ENCODE measurements at places on chromosomes 7 and 10. TPM values are rescaled to one million over a fixed set of nuclear protein-coding genes. Genes with fewer than 3 reads are reported as not detected.

DNA sequence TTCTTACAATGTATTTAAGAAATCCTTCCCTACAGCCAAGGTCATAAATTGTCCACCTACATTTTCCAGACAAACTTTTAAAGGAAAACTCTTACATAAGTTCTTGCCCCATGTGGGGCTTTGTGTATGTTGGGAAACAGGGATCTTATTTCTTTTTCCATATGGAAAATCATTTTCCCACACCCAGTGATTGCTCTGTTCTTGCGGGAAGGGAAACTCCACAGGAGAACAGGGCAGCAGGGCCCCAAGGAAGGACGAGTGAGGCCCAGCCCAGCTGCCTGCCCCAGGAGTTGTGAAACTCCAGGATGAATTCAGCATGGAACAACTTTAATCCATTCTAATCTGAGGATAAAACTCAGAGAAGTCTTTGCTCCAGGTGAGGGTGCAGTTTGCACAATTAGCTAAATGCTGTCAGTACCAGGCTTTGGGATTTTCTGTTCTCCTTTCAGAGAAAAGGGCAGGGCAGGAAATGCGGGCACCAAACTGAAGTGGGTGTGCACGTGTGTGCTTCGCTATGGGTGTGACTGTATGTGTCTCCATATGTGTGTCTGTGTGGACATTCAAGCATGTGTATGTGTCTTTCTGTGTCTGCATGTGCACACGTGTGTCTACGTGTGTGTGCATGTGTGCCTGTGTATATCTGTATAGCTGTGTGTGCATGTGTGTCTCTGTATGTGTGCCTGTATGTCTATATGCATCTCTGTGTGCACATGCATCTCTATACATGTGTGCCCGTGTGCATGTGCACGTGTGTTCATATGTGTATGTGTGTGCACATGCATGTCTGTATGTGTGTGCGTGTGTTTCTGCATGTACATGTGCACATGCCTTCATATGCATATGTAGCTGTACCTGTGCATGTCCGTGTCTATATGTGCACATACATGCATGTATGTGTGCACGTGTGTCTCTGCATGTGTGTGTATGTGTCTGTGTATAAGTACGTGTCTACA lies 102.0 kb upstream of the FAM20C start:
- no peak for DNase-seq

- no peak for DNase-seq
These were observed 20.3 kb upstream of the SFRP5 start for GRCh38 chr10:97791824-97792721.

DNA sequence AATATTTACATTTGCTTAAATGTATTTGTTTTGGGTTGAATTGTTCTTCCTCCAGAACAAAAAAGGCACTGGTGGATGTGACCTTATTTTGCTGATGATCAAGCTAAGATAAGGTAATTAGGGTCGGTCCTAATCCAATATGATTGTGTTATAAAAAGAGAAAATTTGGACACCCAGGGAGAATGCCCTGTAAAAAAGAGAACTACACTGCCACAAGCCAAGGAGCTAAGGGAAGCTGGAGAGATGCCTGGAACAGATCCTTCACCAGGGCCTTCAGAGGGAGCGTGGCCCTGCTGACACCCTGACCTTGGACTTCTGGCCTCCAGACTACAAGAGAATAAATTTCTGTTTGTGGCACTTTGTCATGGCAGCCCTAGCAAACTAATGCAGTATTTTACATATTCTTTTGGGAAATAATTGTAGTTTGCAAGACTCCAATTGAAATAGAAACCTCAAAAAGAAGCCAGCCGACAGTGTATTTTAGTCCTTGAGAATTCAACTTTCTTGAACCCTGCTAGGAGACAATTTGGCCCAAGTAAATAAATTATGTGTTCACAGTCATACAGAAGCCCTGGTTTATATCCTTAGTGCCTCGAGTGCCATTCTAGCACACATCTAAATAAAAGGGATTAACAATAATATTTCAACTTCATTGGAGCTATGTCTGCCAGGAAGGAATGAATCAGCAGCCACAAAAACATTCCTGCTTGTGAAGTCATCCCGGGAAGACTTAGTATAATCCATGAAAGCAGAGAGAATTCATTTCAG lies 164.6 kb downstream of the PKD1L1 start:
- DNase-seq: no peak

DNA sequence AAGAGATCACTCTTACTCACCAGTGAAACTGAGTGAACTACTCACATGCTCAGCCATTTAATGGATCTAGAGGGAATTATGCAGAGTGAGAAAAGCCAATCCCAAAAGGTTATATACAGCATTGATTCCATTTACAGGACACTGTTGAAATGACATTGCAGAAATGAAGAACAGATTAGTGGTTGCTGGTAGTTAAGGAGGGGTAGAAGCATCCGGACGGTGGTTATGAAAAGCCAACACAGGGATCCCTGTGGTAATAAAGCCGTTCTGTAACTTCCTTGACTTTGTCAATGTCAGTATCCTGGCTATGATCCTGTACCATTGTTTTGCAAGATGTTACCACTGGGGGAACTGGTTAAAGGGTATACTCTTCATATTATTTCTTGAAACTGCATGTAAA lies 253.4 kb downstream of the USP6NL start:
- DNase-seq: no peak

- no peak for DNase-seq
These were observed 227.6 kb downstream of the HPSE2 start for GRCh38 chr10:99008054-99008453.

DNA sequence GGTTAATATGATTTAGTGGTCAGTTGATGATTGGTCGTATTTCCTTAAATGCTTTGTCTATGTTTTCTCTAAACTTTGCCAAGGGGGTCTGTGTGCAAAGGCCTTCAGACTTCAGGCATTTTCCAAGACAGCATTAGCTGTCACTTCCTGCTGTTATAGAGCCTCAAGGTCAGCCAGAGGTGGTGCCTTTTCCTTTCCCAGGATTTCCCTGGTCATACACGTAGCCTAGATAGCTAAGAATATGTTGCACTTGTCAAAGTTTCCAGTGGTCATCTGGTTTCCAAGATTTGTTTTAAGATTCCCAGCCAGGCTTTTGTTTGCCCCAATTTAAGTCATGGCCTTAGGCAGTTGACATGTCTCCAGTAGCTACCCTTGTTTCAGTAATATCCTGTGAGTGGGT lies 133.2 kb upstream of the IGFBP3 start:
- DNase-seq: no peak

DNA sequence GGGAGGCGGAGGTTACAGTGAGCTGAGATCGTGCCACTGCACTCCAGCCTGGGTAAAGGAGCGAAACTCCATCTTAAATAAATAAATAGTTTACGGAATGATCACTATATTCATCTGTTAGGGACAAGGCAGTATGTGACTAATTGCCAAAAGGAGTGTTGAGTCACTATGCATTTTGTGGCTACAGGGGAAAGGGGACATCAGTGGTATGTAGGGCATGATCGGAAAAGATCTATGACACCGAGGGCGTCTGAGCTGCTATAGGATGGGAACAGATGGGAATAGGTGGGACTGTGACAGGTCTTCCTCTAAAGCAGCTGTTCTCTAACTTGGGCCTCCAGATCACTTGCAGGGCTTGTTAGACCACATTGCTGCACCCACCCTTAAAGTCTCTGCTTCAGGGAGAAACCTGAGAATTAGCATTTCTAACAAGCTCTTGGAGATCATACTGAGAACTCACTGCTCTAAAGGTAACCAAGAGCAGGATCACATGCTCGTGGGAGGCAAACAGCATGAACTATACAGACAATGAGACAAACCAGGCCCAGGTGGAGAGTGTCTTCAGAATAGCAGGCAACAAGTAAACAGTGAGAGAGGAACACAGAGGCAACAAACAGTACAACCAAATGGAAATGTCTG lies 65.1 kb upstream of the ITGA8 start:
- DNase-seq: no peak

DNA sequence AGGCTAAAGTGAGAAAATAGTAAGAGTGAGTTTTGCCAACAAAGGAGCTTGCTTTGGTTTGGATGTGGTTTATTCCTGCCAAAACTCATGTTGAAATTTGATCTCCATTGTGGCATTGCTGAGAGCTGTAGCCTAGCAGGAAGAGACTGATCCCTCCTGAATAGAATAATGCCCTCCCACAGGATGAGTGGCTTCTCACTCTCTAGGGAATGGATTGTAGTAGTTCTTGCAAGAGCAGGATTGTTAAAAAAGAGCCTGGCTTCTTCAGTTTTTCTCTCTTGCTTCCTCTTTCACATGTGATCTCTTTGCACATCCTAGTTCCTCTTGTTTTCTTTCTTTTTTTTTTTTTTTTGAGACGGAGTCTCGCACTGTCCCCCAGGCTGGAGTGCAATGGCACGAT lies 34.4 kb downstream of the ASAH2 start:
- no peak for DNase-seq

GRCh38 chr10:62853710-62854109 lies 37.5 kb upstream of the EGR2 start:
- DNase-seq: no peak

DNA sequence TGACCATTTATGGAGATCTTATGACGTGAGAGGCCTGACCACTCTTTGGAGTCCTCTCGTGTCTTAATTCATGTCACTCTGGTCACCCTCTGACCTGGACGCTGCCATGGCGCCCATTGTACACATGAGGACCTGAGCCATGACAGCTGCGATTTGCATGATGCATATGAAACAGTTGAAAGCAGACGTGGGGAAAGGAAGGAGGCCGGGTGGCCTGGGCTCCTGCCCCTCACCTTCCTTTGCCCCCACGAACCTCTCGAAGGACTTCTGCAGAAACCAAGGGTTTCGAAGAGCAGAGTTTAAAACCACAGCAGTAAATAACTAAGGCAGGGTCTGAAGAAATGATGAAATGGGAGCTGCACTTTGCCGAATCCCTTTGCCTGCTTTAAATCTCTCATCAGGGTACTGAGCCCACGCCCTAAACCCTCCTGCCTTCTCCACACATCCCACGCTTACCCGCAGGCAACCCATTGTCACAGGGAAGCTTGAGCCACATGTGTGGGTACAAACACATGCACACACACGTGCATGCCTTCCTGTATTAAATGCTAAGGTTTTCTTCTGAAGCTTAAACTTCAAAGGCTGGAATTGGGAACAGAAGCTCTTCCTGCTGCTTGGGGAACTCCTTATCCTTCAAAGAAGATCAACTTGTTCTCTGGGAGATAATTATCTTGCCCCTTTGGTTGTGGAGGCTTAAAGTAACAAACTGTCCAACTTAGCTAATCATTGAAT lies 11.7 kb upstream of the CALML3 start:
- DNase-seq: peak; percentile 54

DNA sequence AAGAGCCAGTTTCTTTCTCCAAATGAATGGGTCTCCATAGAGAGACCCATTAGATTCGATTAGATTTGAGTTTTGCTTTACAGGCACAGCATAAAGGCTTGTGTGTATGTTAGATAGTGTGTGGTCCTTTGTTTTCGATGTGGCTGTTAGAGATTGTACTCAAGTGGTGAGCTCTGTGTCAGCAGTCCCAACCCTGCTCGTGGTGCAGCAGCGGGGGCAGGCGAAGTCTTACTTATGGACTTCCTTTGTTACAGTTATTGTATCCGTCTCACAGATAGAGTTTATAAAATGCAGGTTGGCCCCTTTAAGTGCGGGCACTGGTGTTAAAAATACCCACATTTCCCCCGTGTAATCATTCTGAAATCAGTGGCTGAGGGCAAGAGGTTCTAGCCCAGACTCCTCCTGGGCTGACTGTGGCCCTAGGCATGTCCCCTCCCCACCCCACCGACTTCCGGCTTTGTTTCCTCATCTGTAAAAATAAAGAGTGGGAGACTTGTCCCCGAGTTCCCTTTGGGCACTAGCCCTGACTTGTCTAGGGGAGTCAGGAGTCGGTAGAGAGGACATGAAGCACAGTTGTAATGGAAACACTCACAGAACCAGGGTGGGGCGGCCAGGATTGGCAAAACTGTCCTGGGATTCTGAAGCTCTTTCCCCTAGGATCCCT lies 28.6 kb downstream of the MTURN start:
- DNase-seq: no peak

DNA sequence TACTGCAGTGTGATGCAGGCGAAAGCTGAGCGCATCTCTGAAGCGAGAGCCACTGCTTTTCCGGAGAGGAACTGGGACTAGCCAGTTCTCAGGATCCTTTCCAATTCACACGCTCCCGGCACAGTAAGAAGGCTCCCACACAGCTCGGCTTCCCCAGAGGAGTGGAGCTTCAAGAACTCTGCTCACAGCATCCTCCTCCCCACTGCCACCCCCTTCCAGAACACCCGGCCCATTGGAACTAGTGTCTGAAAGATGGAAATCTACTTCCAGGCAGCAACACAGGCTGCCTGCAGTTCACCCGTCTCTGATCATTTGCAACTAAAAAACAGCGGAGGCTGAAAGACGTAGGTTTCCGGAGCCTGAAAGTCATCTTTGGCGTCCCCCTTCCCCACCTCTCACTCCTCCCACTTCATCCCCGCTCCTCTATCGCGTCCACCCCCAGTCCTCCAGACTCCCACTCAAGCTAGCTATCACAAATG lies at the start of gene DGKB:
TSS of gene DGKB (minus strand) at position 163 of the 479 bp plus-strand sequence.
- no peak for DNase-seq

DNA sequence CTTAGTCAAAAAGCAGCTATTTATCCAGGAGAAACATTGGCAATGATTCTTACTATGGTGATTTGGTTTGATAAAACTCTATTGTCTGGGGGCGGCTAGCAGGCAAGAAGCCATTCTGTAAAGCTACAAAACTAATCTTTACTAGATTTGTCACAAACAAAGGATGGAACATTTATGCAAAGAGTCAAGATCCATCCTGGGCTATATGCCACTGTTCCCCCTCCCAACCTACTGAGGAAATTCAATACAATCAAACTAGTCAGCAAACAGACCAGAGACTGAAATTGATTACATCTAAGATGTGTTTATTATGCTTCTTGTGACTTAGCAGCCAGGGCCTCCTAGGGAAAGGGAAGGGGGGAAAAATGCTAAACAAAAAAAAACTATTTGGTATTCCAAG lies 397.6 kb downstream of the GPAM start:
- DNase-seq: no peak

GRCh38 chr10:82377608-82378007 lies 502.6 kb downstream of the NRG3 start:
- no peak for DNase-seq

DNA sequence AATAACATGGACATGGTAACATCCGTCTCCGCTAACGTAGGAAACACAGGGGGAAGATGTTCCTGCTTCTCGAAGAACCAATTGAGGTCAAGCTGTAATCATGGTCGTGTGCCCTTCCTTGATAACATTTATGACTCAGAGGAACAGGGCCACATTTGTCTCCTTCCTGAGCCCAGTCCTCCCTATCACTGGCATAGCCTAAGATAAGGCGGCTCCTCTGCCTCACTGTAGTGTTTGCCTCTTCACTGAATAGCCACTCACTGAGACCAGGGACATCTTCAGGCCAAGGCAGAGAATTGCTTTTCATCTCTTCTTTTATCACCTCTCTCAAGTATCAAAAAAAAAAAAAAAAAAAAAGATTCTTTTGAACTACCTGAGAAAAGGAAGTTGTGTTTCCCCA lies 5.4 kb upstream of the GRM8 start:
- no peak for DNase-seq

SLC26A5 gene
- not detected for total RNA-seq

PLPP4 gene
- 18.8 TPM for total RNA-seq

ZC3HAV1L gene
- 5.7 TPM for total RNA-seq

TWIST1 gene
- 2.4 TPM for total RNA-seq

CUZD1 gene
- total RNA-seq: 0.41 TPM

SNX8 gene
- total RNA-seq: 3.3 TPM

GRK5 gene
- total RNA-seq: 11.4 TPM

ADGRA1 gene
- total RNA-seq: 2.4 TPM

GIMAP5 gene
- 3.7 TPM for total RNA-seq

NCF1 gene
- total RNA-seq: under 0.01 TPM

Data from frontal cortex (tissue), 4 donors.